ENCODE measurements at places on chromosomes 1 and 21.

- DNase-seq, result peak; percentile 24
These were observed 52.7 kb downstream of the PKN2 start for GRCh38 chr1:88736633-88737248.

GRCh38 chr1:109257682-109258421 is 8.5 kb downstream of the CELSR2 start:
- no peak for DNase-seq

GRCh38 chr1:50251702-50252101 is 143.0 kb downstream of the ELAVL4 start:
- peak; percentile 83 for DNase-seq

DNA sequence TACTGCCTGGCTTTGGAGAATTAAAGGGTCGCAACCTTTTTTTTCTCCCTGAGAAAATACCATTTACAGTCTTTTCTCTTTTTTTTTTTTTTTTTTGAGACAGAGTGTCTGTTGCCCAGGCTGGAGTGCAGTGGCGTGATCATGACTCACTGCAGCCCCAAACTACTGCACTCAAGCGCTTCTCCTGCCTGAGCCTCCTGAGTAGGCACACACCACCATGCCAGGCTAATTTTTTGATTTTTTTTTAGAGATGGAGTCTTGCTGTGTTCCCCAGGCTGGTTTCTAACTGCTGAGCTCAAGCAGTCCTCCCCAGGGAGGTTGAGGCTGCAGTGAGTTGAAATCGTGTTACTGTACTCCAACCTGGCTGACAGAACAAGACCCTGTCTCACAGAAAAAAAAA is 24.6 kb downstream of the UBE4B start:
- no peak for DNase-seq

DNA sequence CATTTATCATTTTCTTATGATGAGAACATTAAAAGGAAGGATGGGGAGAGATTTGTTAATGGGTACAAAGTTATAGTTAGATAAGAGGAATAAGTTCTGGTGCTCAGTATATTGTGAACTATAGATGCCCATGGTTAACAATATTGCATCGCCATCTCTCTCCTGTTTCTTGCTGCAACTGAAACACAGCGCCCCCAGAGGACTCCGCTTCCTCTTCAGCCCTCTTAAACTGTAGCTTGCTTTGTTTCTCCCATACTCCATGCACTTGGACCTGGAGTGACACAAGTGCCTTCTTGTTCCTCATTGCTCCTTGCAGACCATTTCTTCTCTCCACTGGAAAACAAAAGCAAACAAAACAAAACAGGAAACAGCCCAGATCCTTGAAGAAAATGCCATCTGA is 70.1 kb upstream of the NTPCR start:
- DNase-seq, result peak; percentile 69

DNA sequence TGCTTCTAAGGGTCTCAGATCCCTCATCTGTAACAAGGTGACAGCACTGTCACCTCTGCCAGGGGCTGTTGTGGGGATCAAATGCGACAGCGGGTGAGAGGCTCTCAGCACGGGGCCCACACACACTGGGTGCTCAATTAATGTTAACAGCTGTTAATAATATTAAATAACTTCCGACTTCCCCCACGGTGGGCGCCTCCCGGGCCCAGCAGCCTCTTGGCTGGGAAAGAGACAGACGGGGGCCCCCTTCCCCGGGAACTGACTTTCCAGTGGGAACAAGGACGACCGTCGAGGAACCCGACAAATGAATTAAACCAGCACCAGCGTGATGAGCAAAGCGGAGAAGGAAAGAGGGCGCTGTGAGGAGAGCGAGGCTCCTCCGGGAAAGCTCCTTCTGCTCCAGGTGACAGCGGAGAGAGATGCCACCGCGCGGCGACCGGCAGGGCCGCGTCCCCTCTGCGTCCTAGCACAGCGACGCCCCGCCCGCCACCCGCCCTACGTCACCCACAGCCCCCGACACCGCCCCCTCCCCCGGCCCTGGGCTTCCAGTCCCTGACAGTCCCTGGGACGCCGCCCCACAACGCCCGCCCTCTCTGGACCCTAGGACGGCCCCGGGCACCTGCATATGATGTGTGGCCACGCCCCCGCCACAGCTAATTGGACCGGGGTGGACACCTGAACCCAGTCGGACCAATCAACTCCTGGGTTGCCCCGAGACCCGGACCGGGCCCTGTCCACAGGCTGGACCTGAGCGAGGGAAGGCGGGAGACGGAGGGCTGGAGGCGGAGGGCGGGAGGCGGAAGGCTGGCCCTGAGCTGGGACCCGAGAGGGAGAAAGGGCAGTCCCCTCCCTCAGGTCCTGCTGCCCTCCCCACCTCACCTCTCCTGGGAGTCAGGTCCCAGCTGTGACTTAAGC is 38.2 kb downstream of the MATN1 start:
- DNase-seq, result peak; percentile 71

DNA sequence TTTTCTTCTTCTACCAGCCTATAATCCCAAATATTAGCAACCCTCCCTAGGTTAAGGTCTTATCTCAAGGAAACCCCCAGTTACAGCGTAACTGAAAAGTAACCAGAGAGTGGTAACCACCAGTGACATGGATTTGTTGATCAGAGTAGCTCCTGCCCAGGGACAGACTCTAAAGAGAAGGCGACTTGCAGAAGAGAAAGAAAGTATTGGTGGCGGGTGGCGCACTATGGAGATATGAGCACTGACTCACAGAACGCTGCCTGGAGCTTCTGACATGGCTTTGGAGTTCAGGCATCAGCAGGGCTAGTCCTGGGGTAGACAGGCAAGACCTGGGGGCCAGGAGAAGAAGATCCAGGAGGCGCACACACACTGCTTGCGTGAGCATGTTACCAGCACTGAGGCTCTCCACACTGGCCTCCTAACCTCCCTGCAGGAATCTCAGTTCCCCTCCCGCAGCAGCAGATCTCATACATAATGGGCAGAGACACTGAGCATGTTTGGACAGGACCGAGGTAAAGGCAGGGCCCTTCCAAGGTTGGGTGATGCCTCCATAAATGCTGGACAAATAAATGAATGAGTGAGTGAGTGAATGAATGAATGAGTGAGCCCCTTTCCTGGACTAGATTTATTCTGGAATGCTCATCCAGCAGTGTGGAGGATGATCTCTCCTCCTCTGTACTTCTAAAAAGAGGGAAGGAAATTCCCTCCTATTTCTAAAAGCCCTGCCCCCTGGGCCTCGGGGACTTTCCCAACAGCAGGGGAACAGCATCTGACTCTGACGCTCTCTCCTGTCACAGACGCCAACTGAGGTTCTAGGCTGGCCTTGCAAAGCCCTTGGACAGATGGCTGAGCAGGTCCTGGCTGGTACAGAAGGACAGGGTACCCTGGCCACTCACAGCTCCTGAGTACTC is 175.5 kb downstream of the CLIC6 start:
- peak; percentile 40 for DNase-seq

- no peak for DNase-seq
These were observed 2.2 kb upstream of the EVA1C start for GRCh38 chr21:32410291-32410690.

DNA sequence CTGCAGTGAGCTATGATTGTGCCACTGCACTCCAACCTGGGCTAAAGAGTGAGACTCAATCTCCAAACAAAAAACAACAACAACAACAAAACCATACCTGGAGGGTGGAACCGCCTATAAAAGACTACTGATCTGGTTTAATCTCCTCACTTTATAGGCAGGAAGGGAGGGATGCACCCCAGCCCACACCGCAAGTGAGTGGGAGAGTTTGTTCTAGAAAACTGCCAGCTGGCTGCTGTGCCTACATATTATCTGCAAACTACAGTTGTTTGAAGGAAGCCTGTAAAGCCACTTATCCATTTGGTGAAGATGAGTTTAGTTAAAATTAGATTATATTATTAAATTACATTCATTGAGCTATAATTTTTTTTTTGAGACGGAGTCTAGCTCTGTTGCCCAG is 9.1 kb upstream of the SRSF10 start:
- DNase-seq, result no peak

- DNase-seq, result no peak
These were observed 7.3 kb downstream of the IGSF21 start for GRCh38 chr1:18114726-18115410.

DNA sequence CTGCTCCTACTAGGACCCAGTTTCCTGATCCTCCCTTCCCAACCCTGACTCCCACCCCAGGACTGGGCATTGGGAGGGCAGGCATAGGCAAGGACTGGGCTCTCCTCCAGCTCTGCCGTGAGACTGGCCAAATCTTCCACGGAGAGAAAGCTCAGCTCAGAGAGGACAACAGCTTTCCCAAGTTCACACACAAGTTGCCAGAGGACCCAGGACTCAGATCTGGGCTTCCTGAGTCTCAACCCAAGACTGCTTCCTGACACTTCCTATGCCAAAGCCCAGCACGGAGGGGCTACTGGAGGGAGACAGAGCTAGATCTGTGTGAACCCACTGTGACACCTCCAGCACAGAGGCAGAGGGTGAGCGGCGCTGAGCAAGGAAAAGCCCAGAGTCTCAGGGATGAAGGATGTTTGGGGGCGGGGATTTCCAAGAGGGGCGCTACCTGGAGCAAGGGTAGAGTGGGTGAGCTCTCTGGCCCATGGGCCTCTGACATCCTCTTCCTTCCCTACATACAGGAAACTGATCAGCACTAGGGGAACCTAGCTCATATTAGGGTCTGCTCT is 7.1 kb downstream of the PDZK1IP1 start:
- no peak for DNase-seq

DNA sequence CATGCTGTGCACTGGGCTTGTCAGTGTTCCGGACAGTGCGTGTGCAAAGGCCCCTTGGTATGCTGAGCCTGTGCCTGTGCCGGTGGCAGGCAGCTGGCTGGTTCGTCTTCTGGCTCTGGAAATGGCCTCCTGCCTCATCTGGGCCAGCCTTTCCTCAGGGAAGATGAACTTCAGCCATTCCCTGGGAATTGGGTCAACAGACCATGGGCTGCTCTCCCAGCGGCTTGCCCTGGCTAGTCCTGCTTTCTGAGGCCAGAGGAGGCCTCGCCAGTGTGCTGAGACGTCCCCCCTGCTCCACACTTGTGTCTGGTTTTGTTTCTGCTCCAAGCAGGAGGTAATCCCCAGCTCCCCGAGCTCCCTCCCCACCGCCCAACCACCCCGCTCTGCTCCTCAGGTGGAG is 32.6 kb upstream of the RD3 start:
- DNase-seq, result no peak

Measured in glutamatergic neuron (in vitro differentiated cells).